ENCODE measurements at places on chromosomes 4 and X.
A peak's percentile ranks its signal among the peaks of the same experiment; 100 is the strongest.

- no peak overlapping the region for H3K4me3 ChIP-seq
- no peaks in the 10 kb centered on the region for H3K27me3 ChIP-seq
- DNase-seq, result no peak
- H3K36me3 ChIP-seq, result no peaks in the 10 kb centered on the region
Measured at GRCh38 chr4:113060853-113061252, 11.4 kb downstream of the ANK2 start.

- H3K4me1 ChIP-seq, result no peaks in the 10 kb centered on the region
- no peak for DNase-seq
- no peaks in the 10 kb centered on the region for H3K36me3 ChIP-seq
- no peak overlapping the region for H3K27ac ChIP-seq
- H3K27me3 ChIP-seq, result no peaks in the 10 kb centered on the region
- H3K4me3 ChIP-seq, result no peak overlapping the region
Measured at GRCh38 chrX:111467896-111468295, 43.5 kb upstream of the SERTM2 start.

DNA sequence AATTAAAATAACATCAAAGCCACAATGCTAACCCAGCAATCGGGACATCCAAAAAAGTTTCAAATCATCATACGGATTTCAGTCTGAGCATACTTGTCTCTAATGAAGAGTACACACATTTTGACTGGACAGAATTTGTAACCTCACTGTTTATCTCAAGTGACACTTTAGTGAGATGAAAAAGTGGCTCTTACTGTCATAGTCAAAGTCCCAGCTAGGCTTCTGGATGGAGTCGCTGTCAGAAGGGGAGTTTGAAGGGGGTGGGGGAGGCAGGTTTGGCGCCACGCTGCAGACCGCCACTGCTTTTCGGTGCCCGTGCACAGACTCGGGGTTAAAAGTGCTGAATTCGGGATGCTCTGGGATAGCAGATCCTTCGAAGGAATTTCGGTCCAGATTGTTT, 41.0 kb upstream of the MTNR1A start:
- H3K4me3 ChIP-seq, result no peak overlapping the region
- H3K27me3 ChIP-seq, result no peaks in the 10 kb centered on the region
- H3K27ac ChIP-seq, result no peak overlapping the region
- no peaks in the 10 kb centered on the region for H3K4me1 ChIP-seq

GRCh38 chr4:127782275-127783025, at the start of gene HSPA4L:
HSPA4L (plus strand) TSS chr4:127782322; CDS start chr4:127782551, 229 bp downstream.
- H3K36me3 ChIP-seq, result no peaks in the 10 kb centered on the region
- DNase-seq, result peak; percentile 25
- H3K27me3 ChIP-seq, result no peaks in the 10 kb centered on the region
- peak within 1 kb of the TSS; percentile 75 for H3K27ac ChIP-seq
- peak within 1 kb of the TSS; percentile 63 for H3K4me3 ChIP-seq
- H3K4me1 ChIP-seq, result no peaks in the 10 kb centered on the region
